ENCODE measurements at places on chromosomes 12 and 14.

DNA sequence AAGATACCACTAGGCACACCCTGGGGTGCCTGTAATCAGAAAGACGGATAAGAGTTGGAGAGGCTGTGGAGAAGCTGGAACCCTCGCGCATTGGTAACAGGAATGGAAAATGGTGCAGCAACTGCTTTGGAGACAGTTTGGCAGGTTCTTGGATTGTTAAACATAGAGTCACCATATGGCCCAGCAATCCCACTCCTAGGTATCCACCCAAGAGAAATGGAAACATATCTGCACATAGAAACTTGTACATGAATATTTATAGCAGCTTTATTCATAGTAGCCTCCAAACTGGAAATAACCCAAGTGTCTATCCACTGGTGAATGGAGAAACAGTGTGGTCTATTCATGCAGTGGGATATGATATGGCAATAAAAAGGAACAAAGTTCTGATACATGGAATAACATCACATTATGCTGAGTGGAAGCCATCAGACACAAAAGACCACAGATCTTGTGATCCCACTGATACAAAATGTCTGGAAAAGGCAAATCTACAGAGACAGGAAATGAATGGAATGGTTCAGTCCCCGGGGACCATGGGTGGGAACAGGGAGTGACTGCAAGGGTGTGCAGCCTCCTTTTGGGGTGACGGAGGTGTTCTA, 45.4 kb downstream of the JAG2 start:
- DNase-seq: no peak

GRCh38 chr12:47377414-47378221, 297.9 kb upstream of the AMIGO2 start:
- DNase-seq: no peak

DNA sequence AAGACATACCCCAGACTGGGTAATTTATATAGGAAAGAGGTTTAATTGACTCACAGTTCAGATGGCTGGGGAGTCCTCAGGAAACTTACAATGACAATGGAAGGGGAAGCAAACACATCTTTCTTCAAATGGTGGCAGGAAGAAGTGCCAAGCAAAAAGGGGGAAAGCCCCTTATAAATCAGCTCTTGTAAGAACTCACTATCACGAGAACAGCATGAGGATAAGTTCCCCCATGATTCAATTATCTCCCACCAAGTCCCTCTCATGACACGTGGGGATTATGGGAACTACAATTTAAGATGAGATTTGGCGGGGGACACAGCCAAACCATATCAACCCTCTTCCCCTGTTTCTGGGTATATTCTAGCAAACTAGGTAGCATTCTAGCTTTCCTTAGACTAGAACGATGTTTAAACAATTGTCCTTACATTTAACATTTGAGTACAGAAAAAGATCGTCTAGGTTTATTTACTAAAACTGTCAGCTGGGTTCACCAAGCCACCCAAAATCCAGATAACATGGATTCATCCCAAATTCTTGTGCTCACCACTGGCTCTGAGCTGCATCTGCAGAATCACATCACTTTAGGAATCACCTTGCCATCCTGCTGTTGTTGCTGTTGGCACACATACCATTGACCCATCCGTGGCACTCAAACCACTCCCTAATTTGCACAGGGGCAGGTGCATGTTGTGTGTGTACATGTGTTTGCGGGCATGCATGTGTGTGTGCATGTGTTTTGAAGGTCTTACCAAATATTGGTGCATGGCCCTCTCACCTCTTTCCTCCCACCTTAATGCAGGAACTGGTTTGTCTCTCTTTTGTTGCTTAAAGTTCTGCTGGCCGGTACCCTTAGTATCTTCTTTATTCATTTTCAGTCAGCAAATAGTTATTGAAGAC, 36.4 kb upstream of the VASH1 start:
- no peak for DNase-seq

DNA sequence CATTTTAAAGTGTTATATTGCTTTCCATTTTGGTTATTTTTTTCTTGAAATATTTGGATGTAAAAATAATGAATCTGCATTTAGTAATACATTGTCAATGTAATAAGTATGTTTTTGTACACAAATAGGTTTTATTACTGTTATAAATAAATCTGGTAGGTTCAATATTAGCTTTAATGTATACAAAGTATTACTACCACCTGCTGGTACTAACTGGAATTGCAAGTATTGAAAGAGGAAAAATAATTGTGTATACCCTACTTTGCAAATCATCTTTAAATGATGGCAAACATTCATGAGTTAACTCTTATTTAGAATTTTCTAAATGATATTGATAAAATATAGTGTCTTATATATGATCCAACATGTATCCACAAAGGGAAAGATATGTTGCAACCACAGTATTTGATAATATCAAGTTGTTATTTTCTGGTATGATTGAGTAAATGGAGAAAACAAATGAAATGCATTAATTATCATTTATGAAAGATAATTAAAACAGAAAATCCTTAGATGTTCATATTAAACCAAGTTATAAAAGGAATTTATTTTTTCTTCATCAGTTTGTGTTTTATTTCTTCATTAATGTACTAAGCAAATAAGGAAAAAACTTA, 3.2 kb downstream of the OR4K2 start:
- DNase-seq: no peak

DNA sequence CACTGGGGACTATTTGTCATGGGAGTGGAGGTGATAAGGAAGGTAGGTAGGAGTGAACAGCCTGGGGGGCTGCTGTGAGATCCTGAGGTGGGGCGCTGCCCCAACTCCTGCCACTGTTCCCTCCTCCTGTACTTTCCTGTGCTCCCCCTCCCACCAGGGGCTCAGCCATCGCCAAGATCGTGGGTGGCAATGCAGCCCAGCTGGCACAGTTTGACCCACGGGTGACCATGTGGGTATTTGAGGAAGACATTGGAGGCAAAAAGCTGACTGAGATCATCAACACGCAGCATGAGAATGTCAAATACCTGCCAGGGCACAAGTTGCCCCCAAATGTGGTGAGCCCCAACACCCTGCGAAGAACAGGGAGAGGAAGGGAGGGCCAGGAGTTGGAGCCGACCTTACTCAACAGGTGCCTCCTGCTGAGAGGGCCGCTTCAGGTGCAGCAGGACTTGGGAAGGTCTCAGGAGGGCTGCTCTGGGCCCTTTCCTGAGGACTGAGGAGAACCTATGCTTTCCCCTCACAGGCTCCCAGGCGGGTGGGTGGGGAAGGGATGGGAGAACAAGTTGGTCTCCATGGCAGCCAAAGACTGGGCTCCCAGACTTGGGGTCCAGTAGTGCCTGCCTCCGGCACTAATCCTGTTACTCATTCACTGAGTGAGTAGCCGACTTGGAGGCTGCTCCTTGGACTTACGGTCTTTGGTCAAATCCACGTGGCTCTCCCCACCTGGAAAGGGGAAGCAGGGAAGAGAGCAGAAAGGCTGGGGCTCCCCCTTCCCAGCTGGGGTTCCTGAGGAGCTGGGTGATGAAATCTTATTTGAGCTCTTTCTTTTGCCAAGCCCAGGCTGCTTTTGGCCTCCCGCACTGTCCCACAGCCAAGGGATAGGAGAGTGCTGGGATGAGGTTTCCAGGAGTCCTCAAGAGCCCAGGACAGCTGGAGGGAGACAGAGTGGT, 884 bp downstream of the GPD1 start:
- no peak for DNase-seq

- DNase-seq: no peak
Observed at GRCh38 chr12:51851413-51852124, 3.1 kb upstream of the FIGNL2 start.

GRCh38 chr12:27627123-27627852, 69.0 kb upstream of the REP15 start:
- no peak for DNase-seq

DNA sequence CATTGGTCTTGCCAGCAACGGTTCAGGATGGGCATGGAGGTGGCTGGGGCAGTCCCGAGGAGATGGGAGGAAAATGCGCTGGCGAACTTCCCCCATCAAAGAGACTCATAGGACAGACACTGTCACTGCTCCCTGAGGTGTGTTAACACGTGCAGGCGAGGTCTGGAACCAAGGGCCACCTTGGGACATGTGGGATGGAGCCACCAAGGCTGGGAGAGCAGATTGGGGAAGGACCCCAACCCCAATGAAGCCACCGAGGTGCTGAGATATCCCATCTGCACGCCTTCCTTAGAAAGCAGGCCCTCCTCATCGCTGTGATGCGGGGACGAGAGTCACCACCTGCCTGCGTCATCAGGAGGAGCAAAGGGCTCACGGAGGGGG, 16.9 kb upstream of the BEGAIN start:
- DNase-seq: no peak

DNA sequence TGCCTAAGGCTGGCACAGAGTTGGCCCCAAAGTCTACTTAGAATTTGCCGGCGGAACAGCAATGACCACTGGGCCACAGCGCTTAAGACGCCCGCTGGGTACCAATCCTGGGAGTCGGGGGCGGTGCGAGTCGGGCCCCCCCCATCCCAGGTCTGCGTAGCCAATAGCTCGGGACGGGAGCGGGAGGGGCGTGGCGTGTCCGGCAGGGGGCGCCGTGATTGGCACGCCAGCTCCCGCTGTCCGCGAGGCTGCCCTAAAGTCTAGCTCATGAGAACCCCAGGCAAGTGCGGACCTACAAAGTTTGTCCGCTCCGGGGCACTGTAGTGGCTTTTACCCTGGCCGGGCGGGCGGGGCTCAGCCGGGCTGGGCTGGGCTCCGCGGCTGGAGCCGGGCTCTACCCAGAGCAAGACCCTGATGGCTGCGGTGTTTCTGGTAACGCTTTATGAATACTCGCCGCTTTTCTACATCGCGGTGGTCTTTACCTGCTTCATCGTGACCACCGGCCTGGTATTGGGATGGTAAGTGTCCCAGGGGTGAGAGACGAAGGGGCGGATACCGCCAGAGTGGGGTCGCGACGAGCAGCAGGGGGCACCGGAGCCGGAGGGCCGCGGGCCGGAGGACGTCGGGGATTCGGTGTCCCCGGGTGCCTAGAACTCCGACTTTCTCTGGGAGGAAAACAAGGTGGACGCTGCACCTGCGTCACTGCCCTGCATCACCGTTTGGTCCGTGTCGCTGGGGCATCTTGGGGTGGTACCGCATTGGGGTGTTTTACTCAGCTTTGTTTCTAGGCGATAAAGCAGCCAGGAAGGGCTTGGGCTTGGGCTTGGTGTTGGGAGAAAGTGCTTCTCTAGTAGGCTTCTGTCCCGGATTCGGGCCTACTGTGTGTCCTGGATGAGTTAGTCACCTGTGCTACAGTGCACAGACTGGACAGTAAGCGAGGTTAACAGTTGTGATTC, at the start of gene CGRRF1:
Gene CGRRF1 (plus strand): TSS at position 361 of the 956 bp plus-strand sequence. CDS start 54 bp downstream, at position 415.
- peak; percentile 98 for DNase-seq

All from retina (tissue), 1 donor.